ENCODE measurements at places on chromosomes 5 and 9.

GRCh38 chr9:33106827-33107621 is 30.6 kb upstream of the SMU1 start:
- DNase-seq, result no peak

- DNase-seq, result no peak
Measured at GRCh38 chr5:52841114-52841513, 53.4 kb downstream of the ITGA1 start.

DNA sequence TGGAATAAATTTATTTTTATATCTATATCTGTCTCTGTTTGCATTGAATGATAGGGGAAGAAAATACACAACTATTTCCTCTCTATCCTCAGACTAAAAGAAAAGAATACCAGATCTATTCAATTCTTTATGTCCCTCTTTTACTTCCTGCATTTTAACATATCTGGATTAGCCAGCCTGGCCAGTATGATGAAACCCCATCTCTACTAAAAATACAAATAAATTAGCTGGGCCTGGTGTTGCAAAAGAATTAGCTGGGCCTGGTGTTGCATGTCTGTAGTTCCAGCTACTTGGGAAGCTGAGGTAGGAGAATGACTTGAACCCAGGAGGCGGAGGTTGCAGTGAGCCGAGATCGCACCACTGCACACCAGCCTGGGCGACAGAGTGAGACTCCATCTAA is 182.0 kb downstream of the LURAP1L start:
- DNase-seq, result no peak

DNA sequence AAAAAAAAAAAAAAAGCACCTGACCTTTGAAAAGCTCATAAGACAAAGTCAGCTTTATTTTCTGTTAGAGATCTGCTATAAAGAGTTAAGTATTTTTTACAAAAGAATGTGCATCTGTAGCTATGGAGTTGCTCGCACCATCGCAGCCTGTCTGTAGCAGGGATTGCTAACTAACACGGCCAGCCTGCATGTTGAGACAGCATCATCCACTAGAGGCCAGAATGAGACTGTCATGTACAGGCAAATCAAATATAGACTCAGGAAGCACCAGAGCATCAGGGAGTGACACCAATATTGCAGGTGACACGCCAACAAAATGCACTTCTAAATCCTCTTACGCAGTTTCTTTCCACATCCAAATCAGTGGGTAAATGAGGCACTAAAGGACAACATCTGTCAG is 136.3 kb upstream of the RASEF start:
- peak; percentile 60 for DNase-seq

- peak; percentile 81 for DNase-seq
Measured at GRCh38 chr9:112174222-112174964, 704 bp downstream of the SUSD1 start.

DNA sequence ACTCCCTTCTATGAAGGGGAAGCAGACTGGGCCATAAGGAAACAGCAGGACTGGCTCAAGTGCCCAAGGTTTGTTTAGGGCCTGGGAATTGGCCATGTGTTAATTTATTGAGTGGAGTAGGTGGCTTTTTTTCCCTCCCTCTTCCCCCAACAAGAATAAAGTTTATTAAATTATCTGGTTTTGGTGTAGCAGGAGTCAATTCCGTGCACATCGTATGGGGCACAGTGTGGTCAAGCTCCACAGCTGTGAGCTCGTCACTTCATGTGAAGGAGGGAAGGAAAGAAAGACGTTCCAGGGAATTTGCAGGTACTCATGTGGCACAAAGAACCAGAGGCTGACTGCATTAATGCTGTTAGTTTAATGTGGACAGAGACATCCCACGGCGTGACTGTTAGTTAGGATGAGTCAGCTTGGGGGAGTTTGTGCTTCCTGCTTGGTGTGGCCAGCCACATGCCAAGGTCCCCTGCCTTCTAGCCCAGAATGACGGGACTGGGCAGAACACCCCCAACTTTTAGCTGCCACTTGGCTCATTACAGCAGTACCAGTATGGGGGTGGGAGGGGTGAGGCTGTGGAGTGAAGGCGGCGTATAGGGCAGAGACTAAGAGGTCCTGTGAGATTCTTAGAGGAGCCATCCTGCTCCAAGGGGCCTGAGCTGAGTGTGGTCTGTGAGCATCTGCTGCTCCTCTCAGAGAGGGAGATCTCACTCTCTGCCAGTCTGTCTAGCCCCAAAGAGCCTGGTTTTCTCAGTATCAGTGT is 33.2 kb downstream of the CSF1R start:
- no peak for DNase-seq

DNA sequence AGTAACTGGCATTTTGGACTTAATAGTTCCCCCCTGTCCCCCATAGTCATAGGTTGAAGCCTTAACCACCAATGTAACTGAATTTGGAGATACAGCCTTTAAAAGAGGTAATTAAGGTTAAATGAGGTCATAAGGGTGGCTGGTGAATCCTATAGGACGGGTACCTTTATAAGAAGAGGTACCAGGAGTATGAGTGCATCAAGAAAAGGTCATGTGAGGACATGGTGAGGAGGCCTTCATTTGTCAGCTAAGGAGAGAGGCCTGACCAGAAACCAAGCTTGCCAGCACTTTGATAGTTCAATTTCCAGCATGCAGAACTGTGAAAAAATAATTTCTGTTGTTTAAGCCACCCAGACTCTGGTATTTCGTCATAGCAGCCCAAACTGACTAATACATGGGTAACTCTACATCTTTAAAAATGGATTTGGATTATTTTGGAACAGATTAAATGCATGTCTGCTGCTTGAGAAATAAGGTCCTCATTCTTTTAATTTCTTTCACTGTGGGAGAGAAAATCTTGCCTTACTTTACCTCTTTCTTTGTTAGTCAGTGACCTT is 9.7 kb downstream of the RASA1 start:
- no peak for DNase-seq
